Tongue (tissue), 3 donors: ENCODE measurements at places on chromosomes 5 and 9.

GRCh38 chr5:137234973-137235943 lies 263.9 kb downstream of the SPOCK1 start:
- no peak for DNase-seq

- no peak for DNase-seq
Observed at GRCh38 chr5:82174919-82175219, 103.3 kb downstream of the RPS23 start.

DNA sequence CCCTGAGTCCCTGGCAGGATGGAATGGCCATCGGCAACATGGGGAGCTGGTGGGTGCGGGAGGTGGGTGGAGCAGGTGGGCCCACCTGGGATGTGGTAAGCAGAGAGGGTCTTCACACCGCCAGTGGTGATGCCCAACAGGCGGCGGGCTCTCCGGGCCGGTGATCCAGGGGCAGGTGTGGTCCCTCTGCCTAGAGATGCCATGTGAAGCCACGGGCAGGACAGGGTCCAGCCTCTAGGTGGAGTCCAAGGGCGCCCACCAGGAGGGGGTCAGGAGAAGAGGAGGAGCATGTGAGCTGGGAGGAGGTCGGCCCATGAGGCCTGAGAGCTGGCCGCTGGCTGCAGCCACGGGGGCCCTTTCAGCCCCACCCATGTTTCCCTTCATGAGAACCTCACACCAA lies 221.1 kb downstream of the FANCC start:
- no peak for DNase-seq

DNA sequence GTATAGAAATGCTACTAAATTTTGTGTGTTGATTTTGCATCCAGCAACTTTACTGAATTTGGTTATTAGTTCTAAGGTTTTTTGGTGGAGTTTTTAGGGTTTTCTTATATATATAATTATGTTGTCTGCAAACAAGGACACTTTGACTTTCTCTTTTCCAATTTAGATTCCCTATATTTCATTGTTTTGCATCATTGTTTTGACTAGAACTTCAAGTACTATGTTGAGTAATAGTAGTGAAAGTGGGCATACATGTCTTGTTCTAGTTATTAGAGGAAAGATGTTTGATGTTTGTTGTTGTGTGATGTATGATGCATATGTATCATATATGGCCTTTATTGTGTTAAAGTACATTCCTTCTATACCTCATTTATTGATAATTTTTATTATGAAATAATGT lies 362.3 kb upstream of the PRR16 start:
- no peak for DNase-seq

DNA sequence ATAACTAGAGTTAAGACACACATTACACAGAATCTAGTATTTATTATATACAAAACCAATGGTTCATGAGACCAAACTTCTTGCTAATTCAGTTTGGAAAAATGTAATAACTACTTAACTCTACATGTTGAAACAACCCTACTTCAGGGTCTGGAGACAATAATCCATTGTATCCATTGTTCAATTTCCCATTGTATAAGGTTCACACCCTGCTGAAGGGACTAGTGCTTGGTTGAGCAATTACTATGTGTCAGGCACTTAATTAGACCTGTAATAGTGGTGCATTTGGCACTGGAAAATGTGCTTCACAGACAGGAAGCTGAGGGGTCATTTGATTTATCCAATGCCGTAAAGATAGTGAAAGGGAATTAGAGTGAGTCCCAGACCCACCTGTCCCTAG lies 114.3 kb upstream of the PAPPA start:
- DNase-seq, result no peak

- DNase-seq, result no peak
Observed at GRCh38 chr5:132362086-132362485, 7.4 kb upstream of the SLC22A5 start.
